Stimulated activated memory B cell treated with anti-CD40 and anti-IgM and Interleukin-4, amounts not matched to agents 10 μg/mL and 1 μg/mL and 100 μg/mL, for 72 hours (primary cell): ENCODE measurements at places on chromosomes 12 and 14.

- no peak for ATAC-seq
Measured at GRCh38 chr12:117967512-117967911, 1.3 kb downstream of the KSR2 start.

- no peak for ATAC-seq
Measured at GRCh38 chr12:77325511-77326236, 260.3 kb upstream of the E2F7 start.

DNA sequence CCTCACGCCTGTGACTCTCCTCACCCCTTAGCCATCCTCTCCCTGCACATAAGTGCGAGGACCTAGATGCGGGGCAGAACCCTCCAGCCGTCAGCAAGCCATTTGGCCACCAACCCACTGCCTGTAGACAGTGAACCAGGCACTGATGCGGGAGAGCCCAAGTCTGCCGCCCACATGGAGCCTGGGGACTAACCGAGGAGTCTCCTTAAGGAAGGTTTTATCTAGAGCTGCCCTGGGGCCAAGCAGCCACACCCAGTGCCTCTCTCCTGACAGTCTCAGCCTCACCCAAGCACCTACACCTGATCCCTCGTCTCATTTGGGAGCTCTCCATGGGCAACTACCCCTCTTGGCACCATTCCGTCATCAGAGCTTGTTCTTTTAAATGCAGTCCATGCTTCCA is 72.7 kb downstream of the CHGA start:
- no peak for ATAC-seq

DNA sequence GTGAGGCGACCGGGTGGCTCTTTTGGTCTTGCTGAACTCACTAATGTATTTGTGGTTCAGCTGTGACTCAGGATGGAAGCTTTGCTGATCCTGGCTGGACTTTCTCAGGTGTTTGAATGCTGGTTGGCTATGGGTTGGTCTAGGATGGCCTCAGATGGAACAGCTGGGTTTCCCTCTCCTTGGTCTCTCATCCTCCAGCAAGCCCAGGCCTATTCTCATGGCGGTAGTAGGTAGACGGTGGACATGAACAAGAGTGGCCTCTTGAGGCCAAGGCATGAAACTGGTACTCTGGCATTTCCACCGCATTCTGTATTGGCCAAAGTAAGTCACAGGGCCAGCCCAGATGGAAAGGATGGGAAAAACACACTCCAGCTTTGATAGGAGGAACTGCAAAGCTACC is 11.8 kb upstream of the POLR3B start:
- no peak for ATAC-seq

GRCh38 chr14:65637780-65638179 is 225.2 kb downstream of the FUT8 start:
- ATAC-seq: peak; percentile 88

DNA sequence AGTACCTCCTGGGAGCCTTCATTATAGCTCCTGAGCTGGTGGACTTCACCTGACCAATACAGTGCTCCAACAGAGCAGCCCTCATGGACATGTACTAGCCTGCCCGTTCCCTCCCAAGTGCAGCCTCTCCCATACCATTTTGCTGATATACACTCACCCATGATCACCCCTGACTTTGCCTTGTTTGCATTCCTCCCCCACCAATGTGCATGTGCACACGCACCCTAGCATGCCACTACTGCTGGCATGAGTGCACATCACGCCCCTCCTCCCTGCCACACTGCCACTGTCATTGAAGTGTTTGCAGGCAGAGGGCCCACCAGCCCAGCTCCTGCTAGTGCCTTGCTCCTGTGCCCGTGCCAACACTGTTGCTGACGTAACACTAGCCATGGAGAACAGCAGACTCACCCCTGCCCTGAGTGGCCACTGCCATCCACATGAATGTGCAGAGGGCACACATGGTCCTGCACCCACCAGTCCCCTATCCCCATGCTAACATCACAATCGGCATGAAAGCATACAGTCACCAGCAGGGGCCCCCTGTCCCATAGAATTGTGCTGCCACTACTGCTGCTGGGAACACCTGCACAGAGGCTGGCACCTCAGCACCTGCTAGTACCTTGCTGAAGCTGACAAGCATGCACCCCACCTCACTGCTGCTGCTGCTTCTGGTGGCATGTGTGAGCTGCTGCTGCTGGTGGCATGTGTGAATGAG is 110.3 kb downstream of the SINHCAF start:
- peak; percentile 11 for ATAC-seq

GRCh38 chr12:52032446-52032803 is 18.8 kb upstream of the NR4A1 start:
- ATAC-seq: no peak

DNA sequence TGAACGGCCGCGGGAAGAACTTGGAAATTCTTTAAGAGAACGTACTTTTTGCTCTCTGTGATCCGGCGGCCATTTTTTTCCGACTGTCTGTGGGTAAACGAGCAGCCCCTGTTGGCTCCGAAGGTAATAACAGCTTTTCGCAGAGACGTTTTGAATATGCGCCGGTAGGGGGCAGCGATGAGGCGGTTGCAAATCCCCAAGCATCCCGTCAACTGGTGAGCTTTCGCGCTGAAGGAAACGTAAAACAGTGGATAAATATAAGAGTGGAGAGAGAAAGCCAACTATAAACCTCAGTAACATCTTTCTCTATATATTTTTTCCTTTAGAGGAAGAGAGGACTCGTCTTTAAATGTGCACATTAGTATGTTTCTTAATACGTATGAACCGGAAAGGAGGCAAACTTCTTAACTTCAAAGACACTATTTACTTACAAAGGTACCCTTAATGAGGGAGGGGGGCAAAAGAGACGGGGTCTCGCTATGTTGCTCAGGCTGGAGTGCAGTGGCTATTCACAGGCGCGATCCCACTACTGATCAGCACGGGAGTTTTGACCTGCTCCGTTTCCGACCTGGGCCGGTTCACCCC is 9.6 kb upstream of the NEMF start:
- ATAC-seq: peak; percentile 62

DNA sequence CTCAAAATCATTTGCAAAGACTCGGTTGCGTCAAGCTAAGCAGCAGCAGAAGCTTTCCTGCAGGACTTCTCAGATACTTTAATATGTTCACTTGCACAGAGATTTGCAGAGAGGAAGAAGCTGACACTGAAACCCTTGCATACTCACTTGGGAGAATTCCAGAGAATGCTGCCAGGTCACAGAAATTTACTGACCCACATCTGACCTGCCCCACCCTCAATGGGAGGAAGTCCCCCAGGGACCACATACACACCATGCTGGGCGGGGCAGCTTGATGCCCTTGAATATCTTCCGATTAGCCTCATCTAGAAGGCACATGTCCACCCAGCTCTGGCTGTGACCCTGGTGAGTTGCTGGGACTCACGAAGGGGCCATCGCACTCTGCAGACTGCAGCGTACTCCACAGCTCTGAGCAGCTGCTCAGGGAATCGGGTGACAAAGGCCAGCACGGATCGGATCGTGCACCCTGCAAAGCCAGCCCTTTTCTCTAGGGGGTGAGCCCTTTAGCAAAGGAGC is 83.2 kb downstream of the ITPK1 start:
- ATAC-seq: peak; percentile 77

DNA sequence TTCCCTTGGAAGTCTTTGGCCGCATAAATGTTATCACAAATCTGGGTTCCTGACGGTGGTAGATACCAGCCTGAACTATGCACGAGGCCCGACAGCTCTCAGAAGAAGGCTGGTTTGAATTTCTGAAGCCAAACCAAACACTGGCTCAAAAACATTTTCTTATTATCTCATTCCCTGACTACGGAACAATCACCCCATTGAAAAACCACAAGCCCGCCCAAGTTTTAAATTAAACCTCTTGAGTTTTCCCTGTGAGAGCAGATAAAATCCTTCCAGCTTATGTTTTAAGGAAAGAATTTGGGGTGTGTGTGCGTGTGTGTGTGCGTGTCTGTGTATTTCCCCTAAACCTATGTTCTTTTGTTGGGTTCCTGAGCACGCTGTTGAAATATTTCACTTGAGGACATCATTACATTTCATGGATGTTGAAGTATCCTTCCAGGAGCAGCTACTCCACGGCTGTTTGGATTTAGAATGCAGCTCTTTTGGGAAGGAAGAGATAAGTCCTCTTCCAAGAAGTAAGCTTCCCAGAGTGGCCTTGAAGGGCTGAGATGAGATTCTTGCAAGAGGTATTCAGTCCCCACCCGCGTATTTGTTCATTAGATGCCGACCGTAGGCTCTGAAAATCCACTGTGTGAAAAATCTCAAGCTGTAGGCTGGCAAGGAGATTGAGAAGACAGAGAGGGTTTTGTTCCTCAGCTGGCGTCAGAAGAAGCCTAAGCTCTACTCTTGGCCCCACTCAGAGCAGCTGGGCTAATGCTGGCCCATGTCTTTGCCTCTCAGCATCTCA is 131.0 kb upstream of the NCOR2 start:
- ATAC-seq: no peak

GRCh38 chr12:907413-908185 is 41.9 kb downstream of the RAD52 start:
- ATAC-seq: no peak

DNA sequence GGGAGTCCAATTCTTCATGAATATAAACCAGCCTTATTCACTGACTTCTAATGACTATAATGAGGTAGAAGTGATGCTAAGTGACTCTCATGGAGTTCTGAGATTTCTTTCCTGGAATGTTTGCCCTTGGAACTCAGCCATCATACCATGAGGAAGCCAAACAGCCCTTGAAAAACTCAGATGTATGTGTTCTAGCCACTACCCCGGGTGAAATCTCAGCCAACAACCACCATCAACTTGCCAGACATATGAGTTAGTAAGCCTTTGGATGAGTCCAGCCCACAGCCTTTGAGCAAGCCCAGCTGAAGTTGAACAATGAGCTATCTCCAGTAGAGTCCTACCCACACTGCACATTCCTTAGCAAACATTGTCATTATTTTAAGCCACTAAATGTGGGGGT is 149.5 kb downstream of the SLC6A15 start:
- no peak for ATAC-seq

DNA sequence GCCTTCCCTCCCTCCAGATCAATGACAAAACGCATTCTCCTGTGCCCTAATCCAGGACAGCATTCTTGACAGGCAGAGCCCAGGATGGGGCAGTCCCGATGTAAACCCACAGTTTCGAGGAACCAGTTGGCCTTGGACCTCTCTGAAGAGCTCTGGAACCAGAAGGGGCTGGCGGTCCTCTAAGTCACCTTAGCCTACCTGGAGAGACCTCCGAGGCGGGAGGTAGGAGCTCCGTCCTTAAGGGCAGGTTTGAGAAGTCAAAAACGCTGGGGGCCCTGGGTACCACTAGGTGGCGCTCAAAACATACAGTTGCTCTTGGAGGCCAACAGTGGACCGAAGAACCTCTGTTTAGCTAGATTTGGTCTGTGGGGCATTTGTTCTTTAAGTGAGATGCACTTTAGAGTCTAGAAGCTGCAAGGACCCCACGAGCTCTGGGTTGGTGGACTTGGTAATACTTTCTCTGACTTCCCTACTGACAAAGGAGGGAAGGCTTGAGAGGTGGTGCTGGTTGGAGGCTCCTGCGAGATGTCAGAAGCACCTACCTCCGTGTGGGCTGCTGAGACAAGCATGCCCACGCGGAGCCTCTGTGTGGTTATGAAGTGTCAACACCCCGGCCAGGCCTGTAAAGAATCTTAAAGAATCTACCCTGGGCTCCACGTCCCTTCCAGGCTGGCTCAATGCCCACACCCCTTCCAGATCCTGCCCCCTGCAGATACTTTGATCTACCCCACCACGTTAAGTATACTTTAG is 74.8 kb upstream of the CHST11 start:
- ATAC-seq: peak; percentile 86

GRCh38 chr12:116423094-116423493 is 136.1 kb upstream of the MAP1LC3B2 start:
- ATAC-seq: no peak

- ATAC-seq: no peak
Measured at GRCh38 chr14:75259510-75259855, 19.1 kb upstream of the FOS start.

DNA sequence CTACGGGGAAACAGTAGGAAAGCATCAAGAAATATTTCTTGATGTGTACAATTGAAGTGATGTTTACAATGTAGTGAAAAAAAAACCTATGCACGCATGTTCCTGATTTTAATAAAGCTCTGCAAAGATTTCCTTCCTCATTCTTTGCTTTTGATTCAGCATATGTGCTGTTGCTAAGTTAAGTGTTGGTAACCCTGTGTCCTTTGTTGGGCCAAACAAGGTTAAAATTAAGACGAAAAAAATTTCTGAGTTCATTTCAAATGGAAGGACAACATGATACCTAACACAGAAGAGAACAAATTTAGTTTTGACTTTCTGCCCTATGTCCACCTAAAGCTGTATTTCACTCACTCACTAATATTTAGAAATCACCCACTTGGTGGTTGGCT is 62.8 kb downstream of the PPP2R5C start:
- ATAC-seq: peak; percentile 38

DNA sequence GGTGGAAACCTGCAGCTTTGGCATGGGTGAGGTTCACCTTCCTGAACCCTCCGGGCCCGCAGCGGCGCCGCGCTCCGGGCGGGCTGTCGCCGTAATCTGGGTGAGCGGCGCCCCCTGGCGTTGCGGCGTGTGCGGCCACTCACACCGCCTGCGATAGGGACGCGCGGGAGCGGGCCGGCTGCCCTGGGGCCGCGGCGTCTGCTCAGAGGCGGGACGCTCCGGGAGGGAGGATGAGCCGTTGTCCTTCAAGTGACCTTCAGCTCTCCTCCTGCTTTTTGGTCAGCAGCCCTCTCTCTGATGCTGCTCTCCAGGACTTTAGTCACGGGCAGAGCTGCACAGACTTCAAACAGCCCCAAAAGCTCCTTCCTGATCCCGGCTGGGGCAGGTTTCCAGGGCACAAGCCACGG is 211.7 kb upstream of the FKBP4 start:
- peak; percentile 57 for ATAC-seq

DNA sequence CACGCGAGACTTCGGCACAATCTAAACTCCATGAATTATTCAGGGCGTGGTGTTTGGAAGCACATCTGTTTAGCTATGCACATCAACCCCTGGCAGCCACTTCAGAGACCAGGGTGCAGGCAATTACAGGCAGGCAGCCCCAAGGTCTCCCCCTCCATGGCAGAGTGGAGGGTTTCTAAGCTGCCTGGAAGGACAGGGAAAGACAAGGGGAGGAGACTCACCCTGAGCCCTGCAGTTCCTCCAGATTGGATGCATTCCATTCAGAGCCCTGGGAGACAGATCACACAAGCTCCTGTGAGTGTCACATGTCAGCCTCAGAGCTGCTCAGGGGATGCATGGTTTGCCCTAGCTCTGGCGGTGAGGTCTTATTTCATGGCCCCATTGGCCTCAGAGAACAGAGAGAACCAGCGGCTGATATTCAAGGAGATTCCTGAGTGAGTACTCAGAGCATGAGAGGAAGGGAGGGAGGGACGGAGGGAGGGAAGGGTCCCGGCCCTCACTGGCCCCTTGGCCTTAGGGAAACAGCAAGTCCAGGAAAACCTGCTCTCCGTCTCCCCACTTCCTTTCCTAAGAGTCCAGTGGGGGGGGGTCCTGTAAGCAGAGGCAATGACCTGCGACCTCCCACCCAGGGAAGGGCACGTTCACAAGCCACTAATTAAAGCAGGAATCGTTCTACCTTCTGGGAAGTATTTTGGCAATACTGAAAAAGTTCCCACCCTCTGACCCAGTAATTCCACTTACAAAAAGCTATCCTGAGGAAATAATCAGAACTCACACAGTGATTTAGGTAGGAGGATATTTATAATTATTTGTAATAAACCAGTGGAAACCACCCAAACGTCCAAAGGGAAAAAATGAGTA is 55.1 kb downstream of the SSH1 start:
- ATAC-seq: no peak

GRCh38 chr12:92928421-92928961 is 604 bp downstream of the EEA1 start:
- peak; percentile 57 for ATAC-seq

- ATAC-seq: no peak
Measured at GRCh38 chr12:130904064-130904463, 32.2 kb downstream of the RAN start.
